ENCODE measurements at places on chromosomes 3 and 15. TPM values are rescaled to one million over a fixed set of nuclear protein-coding genes. Genes with fewer than 3 reads are reported as not detected.

THSD4 gene
- polyA plus RNA-seq: 20.8 TPM

ANKRD34C gene
- polyA plus RNA-seq: 0.01 TPM

FETUB gene
- not detected for polyA plus RNA-seq

RUVBL1 gene
- polyA plus RNA-seq: 9.4 TPM

KBTBD8 gene
- 1.4 TPM for polyA plus RNA-seq

GPR176 gene
- 3.0 TPM for polyA plus RNA-seq

PPM1L gene
- 6.9 TPM for polyA plus RNA-seq

LRRIQ4 gene
- not detected for polyA plus RNA-seq

PCOLCE2 gene
- 57.8 TPM for polyA plus RNA-seq

SPTBN5 gene
- polyA plus RNA-seq: 0.94 TPM

SEMA6D gene
- polyA plus RNA-seq: 7.3 TPM

EPB42 gene
- 0.03 TPM for polyA plus RNA-seq

ZNF80 gene
- polyA plus RNA-seq: not detected
